Amniotic stem cell (primary cell): ENCODE measurements at places on chromosomes 12 and 14.

DNA sequence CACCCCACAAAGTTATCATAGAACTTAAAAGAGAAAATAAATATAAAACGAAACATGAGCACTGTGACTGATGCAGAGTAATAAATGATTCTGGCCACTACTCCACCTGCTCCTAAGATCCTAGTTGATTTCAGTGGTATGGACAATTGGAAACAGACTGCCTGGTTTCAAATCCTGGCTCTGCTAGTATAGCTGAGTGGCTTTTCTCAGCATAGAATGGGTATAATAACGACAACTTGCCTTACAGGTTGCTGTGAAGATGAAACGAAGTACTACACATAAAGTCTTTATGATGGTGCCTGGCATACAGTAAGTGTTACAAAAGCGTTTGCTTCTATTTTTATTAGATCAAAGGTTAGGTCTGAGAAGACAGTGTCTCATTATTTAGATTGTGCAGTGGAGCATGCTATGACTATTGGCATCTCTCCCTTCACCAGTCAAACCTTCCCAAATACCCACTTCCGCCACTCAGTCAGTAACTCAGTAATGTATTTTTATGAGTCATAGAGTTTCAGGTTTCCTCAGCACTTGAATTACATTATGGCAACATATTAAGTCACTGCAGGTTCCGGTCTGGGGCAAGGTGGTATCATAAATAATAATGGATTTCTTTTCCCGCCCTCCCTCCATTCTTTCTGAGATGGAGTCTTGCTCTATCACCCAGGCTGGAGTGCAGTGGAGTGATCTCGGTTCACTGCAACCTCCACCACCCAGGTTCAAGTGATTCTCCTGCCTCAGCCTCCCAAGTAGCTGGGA, 29.7 kb upstream of the NR2C1 start:
- peak; percentile 47 for DNase-seq

- DNase-seq, result no peak
These were observed 75.6 kb upstream of the FRMD6 start for GRCh38 chr14:51576117-51576430.

DNA sequence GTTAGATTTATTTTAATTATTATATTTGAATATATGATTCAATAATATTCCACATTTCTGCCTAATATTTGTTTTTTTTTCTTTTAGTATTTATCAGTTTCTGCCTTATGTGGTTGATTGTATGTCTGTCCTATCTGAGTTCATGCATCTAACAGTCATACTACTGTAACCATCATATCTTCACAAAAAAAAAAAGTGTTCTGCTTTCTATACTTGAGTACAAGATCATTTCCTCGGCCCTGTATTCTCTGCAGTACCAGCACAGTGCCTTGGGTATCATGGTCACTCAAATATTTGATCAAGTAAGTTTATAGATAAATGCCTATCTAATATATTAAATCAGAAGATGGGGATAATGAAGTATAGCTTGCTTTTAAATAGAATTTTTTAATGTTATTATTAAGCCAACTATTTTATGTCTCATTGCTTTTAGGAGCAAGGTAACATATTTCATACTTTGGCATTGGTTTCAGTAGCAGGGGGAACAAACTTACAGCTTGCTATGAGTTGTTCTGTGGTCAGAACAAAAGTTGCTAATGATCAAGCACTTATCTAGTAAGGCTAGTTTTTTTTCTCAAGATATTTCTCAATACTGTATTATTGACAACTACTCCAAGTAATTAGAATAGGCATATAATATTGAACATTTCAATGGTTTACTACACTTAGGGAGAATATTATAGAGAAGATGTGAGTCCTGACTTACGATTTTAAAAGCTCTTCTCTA, 290.5 kb upstream of the FBXO33 start:
- DNase-seq, result no peak

GRCh38 chr12:54370171-54370730, 6.0 kb upstream of the GPR84 start:
- DNase-seq, result peak; percentile 55

- DNase-seq, result no peak
These were observed 170.9 kb downstream of the SLC6A15 start for GRCh38 chr12:84741692-84742091.

DNA sequence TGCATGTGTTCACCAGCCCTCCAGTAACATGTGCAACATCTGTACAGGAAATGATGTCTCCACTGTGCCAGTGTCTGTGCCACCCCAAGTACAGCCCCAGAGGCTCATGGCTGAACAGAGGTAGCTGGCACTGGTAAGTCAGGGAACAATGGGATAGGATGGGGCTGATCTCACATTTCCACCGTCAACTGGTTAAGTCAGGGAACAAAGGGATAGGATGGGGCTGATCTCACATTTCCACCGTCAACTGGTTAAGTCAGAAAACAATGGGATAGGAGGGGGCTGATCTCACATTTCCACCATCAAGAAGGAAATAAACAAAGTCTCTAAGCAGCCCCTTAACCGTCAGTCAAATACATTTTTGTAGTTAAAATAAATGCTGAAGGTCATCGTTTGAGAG, 246.6 kb downstream of the TMEM132D start:
- DNase-seq, result no peak

GRCh38 chr12:2311020-2311778, 258.4 kb downstream of the CACNA1C start:
- DNase-seq, result peak; percentile 46

- peak; percentile 6 for DNase-seq
These were observed 115.5 kb upstream of the G2E3 start for GRCh38 chr14:30443368-30444007.
